ENCODE measurements at places on chromosomes 6 and 20.
A peak's percentile ranks its signal among the peaks of the same experiment; 100 is the strongest.

- DNase-seq: no peak
Observed at GRCh38 chr20:57883224-57883623, 173.4 kb upstream of the PMEPA1 start.

DNA sequence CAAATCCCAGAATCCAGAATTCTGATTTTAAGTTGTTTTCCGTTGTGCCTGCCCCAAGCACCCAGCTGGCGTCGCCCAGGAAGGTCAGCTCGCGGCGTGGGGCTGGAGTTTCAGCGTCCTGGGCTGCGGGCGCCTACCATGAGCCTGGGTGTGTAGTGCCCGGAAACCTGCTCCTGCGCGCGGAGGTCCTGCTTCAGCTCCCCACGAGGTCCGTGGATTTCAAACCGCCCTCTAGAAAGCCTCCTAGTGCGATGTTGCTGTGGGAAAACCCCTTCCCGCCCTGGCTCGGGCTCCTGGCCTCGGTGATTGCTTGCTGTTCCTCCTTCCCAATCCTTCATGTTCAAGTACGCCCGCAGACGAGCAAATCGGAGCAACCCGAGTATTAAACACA is 51.3 kb upstream of the NRN1 start:
- no peak for DNase-seq

DNA sequence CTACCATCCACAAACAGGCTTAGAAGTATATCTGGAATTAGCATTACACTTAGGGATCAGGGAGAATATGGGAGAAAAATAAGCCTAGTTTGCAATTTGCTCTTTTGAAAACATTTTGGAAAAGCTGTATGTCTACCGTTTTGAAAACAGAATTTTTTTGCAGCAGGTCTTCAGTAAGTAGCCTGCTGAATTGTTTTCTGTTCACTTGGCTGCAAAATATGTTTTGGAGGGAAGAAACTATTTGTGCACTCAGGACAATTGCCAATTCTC is 39.6 kb downstream of the ILRUN start:
- no peak for DNase-seq

- no peak for DNase-seq
Observed at GRCh38 chr6:101853231-101854085, 459.9 kb downstream of the GRIK2 start.

- no peak for DNase-seq
Observed at GRCh38 chr6:56970849-56971248, 15.9 kb downstream of the BEND6 start.

DNA sequence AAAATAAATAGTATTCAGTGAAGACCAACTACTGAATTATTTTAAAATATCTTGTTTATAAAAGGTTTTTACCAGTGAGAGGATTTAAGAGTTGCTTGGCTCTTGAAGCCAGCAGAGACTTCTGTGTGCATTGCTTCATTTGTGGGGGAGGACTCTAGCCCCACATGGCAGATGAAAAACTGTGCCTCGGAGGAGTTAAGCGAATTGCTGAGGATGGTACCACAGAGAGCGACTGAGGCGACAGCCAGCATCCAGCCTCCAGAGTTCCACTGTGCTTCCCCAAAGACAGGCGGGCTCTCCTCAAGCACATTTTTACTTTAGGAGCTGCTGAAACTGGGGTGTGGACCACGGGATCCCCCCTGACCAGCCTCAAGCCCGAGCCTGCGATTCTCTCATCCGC is 80.7 kb downstream of the THBS2 start:
- DNase-seq: no peak

DNA sequence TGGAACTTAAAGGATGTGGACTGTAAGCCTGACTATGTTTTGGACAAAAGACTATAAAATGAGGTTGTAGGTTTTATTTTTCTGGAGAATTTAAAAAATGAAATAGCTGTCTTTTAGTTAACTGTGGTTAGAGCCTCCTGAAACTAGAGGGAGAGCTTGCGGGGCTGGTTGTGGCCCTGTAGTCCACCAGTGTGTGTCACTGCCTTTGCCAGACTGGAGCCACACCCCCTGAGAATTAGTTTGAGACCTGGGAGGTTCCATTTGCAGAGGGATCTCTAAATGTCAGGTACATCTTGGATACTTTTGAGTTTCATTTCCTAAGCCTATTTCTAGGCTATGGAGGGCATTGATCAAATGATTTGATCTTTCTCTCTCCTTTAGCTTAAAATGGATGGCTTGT is 20.8 kb downstream of the ZC2HC1B start:
- no peak for DNase-seq

GRCh38 chr6:6386010-6386409 is 65.5 kb upstream of the F13A1 start:
- DNase-seq: no peak

GRCh38 chr6:138431256-138432062 is 27.4 kb downstream of the HEBP2 start:
- DNase-seq: no peak

GRCh38 chr6:39956936-39957335 is 22.7 kb upstream of the MOCS1 start:
- no peak for DNase-seq

GRCh38 chr20:21033817-21034216 is 72.3 kb downstream of the LINC00237 start:
- no peak for DNase-seq

- peak; percentile 41 for DNase-seq
Observed at GRCh38 chr6:2862712-2863181, 21.1 kb upstream of the SERPINB1 start.

DNA sequence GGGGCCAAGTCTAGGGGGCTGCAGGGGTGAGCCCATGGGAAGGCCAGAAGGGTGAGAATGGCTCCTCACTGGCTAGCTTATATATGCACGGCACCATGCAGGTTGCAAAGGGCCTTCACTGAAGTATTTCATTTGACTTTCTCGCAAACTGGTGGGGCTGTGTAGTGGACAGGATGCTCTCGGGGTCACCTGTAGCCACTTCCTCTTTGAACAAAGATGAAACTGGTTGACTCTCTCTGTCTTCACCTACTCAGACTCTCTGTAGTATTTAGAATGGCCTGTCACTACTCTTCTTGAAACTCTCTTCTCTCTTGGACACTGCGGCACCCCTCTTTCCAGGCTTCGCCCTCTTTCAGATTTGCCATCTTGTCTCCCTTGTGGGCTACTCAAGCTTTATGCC is 560.5 kb downstream of the PKHD1 start:
- no peak for DNase-seq

DNA sequence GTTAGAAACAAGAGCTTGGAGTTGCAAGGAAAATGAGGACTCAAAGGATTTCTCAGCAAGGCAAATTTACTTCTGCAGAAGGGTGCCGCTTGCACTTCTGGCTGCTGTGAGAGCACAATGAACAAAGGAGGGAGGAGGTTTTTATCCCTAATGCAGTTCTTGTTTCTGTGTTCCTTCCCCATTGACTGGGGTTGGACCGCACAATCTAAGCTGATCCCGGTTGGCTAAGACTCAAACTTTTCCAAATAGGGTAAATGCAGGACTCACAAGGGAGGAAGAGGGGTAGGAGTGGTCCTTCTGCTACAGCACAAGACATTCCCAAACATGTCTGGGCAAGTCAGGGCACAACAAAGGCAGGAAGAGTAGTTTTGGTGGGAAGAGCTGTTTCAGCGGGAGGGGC is 249.6 kb upstream of the MOCS1 start:
- DNase-seq: no peak

GRCh38 chr6:97231911-97232310 is 51.1 kb downstream of the MMS22L start:
- DNase-seq: no peak

DNA sequence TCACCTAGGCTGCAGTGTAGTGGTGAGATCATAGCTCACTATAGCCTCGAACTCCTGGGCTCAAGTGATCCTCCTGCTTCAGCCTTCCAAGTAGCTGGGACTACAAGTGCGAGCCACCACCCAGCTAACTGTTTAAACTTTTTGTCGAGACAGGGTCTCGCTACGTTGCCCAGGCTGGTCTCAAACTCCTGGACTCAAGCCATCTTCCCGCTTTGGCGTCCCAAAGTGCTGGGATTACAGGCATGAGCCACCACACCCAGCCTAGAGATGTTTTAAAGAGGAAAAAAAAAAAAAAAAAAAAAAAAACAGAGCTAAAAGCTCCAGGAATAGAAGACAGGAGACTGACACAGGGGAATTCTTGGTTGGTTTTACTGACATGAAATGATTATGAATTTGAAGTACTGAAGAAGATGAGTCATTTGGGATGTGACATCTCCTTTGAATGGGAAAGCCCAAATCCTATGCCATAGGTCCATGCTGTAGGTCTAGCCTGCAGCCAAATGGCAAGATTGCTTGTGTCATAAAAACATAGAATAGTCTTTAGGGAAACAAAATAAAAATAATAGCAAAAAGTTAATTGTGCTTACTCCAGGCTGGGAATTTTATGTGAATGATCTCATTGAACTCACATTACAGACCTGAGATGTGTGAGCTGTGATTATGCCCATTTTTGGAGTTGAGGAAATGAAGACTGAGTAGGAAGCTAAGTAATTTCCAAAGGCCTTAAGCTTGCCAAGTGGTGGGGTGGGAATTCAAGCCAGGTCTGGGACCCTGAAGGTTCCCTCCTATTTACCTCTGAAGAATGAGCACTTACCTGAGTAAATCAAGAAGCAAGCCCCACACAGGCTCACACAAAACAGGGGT is 24.3 kb upstream of the NHSL1 start:
- DNase-seq: no peak

- no peak for DNase-seq
Observed at GRCh38 chr20:37920270-37920669, 17.3 kb downstream of the VSTM2L start.

- no peak for DNase-seq
Observed at GRCh38 chr6:52164319-52165094, 21.7 kb upstream of the IL17A start.

GRCh38 chr20:48821261-48821920 is 6.4 kb downstream of the PREX1 start:
- peak; percentile 40 for DNase-seq

- DNase-seq: no peak
Observed at GRCh38 chr20:52420805-52421204, 229.2 kb upstream of the ZFP64 start.

DNA sequence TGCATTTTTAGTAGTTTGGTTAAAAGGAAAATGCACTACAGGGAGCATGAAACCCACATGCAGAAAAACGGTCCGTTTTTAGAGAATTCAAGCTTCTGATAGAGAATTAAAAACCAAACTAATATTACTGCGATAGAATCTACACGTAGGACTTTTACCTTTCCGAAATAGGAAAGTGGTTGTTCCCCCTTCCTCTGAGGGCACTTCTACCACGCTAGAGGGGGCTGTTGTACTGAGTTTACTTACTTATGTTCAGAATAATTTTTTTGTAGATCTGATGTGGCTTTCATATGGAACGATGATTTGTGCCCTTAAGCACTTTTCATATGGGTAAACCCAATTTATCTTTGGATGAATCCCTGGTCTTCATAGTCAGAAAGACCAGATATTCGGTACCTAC is 264.3 kb upstream of the PLN start:
- DNase-seq: peak; percentile 62

DNA sequence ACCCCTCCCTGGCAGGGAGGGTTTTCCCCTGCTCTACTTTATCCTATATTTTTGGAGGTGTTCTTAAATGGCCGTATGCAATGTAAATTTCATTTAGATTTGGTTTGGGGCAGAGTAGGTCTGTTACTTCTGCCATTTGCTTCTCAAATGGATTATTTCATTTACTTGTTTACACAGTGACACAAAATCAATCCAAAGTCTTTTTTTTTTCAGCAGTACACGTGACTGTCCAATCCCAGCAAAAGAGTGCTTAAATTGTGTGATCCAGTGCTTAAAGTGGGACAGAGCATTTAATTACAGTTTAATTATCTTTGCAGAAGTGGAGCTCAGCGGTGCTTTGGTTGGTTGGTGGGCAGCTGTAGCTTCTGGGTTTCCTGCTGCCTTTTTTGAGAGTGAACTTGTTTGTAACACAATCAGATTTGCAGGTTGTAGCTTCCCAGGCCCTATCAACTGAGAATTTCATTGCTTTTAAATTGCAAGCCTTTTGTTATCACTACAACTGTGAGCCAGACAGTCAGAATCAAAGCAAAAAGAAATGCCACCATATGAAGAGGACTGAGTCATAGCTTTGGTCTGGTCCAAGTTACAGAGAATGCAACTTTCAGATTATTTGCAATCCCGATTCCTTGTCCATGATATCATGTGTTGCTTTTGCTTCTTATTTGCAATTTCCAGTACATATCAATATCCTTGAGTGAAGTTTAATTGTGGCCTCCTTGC is 216.9 kb downstream of the DOK5 start:
- DNase-seq: no peak

GRCh38 chr6:168791917-168792316 is 350.9 kb downstream of the SMOC2 start:
- DNase-seq: no peak
